ENCODE measurements at places on chromosomes 1 and 21.

DNA sequence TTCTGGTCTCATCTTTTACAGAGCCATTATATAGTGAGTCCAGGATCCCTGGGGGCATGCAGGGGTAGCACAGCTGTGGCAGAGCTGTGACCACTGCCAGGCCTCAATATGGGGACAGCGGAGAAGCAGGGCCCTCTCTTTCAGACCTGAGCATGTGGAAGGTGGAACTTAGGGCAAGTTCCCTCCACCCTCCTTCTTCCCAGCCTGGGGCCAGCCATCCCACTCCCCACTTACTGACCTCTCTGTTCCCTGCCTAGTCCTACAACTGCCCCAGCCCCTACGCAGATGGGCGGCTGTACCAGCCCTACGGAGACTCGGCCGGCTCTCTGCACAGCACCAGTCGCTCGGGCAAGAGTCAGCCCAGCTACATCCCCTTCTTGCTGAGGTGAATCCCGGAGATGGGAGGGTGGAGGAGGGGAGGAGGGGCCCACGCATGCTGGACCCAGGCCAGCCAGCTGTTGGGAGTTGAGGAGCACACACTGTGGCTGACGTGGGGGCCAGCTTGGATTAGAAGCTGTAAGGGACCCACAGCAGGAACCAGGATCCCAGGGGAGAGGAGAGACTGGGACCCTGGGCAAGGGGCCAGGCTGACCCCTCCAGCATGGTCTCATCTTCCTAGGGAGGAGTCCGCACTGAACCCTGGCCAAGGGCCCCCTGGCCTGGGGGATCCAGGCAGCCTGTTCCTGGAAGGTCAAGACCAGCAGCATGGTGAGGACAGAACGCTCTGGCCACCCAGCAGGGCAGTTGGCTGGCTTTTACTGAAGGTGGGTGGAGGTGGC is 10.7 kb downstream of the PSRC1 start:
- no peak for DNase-seq

DNA sequence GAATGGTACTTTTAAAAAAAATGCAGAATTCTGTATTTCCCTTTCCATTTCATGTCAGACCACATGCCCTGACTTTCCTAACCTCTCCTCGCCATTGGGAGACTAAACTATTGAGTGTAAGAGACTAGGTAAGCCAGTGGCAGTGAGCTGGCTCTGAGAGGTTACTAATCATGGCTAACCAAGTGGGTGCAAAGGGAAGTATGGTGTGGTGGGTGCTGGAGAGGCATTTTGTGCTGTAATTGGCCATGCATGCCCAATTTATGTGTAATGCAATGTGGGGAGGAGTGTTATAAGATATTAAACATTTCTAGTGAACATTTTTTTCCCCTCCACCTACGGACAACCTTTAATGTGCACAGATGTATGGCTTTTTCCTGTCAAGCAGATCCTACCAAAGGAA is 190.1 kb downstream of the LMO4 start:
- no peak for DNase-seq

- DNase-seq, result no peak
These were observed 4.4 kb downstream of the B4GALT3 start for GRCh38 chr1:161172776-161173376.

DNA sequence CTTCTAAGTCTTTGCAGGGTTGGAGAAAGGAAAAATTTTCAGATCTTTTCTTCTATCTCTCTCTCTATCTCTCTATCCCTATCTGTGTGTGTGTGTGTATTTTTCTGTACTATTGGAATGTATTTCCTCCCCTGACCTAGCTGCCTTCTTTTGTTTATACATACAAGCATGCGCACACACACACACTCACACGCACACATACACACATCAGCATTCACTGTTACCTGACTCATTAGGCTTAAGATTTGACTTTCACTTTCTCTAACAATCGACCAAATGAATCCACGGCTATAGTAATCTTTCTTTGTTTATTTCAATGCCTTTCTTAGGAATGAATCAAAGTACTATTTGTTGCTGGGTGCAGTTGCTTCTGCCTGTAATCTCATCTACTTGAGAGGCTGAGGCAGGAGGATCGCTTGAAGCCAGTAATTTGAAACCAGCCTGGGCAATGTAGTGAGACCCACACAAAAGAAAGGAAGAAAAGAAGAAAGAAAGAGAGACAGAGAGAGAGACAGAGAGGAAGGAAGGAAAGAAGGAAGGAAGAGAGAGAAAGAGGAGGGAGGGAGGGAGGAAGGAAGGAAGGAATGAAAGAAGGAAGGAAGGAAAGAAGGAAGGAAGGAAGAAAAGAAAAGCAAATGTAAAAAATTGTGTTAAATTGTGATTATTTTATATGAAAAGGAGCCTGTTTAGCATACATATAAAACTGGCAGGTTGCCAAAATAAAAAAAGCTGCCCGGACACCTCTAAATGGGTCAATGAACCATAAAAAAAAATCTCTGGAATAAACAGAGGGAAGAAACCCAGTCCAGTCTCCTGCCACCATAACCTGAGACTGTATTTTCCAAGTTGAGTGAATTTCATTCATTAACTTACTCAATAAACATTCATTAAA is 206.8 kb downstream of the ZNF326 start:
- no peak for DNase-seq

DNA sequence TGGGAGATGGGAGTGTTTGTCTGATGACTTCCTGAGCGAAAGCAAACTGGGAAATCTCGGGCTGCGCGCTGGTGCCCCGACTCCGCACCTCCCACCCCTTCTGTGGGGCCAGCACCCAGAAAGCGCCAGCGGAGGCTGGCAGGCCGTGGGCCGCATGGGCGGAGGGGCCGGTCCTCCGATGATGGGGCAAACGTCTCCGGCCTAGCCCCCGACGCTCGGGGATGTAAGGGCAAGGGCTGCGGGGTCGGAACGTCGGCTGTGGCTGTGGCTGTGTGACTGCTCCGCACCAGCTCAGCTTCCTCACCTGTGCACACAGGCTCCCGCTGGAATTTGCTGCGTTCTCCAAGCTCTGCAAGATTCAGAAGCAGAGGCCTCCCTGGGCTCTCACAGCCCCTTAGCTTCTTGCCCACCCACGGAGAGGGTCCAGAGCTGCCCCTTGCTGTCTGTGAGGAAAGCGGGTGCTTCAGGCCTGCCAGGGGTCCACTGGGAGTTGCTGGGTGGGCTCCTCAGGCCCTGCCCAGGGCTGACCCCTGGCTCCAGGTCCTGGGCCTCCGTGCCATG is 35.0 kb downstream of the COL18A1 start:
- no peak for DNase-seq

- DNase-seq, result no peak
These were observed 1520.7 kb upstream of the B3GALT2 start for GRCh38 chr1:194707074-194707473.
